ENCODE measurements at places on chromosomes 6 and 20. TPM values are rescaled to one million over a fixed set of nuclear protein-coding genes. Genes with fewer than 3 reads are reported as not detected.

- no peak for DNase-seq
Observed at GRCh38 chr6:148716811-148717210, 30.0 kb upstream of the UST start.

Gene HDGFL1
- total RNA-seq, result 1.1 TPM

GRCh38 chr6:40274058-40274457 lies 313.1 kb downstream of the LRFN2 start:
- no peak for DNase-seq

GRCh38 chr6:44858998-44859397 lies 469.1 kb upstream of the RUNX2 start:
- no peak for DNase-seq

- DNase-seq, result no peak
Observed at GRCh38 chr6:169167581-169168301, 85.9 kb downstream of the THBS2 start.

DNA sequence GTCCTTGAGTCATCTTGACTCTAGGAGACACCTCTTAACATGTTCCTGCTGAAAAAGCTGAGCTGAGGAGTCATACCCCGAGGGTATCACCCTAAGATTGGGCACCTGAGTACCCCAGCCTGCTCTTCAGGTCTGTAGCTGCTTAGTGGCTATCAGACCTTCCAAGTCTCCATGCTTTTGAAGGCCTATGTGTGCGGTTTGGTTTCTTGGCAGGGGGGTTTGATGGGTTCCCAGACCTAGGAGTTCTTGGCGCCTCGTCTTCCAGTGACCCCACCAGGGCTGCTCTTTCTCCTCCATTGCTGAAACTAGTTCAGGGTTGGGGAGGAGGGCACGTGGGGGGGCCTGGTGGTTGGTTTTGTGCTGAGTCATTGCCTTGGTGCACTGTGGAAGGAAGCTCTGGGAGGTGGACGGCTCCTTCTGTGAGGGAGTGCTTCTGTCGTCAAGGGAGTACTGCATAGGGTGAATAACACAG lies 20.1 kb downstream of the IGF2R start:
- no peak for DNase-seq

Gene TFAP2A
- 0.21 TPM for total RNA-seq

GRCh38 chr6:23498013-23498412 lies 628.0 kb upstream of the NRSN1 start:
- DNase-seq, result no peak

DNA sequence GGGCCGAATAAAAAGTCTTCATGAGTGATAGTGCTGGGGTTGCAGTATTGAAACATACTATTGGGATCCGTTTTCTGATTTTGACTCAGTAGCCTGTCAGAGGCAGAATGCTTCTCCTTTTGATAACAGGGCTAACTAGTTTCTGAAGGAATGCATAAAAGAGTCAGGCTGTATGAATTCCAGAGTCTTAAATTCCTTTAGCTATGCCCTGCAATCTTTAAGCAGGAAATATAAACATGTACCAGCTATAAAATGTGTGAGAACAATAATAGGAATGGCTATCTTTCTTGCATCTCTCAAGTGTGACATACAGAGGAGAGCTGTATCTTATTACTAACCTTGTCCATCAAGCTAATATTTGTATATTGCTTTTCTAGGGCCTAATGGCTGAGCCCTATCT lies 917.1 kb downstream of the KIF16B start:
- DNase-seq, result no peak

Gene CD83
- total RNA-seq, result 132 TPM

Gene NOX3
- not detected for total RNA-seq

Gene OR2J3
- total RNA-seq, result not detected

DNA sequence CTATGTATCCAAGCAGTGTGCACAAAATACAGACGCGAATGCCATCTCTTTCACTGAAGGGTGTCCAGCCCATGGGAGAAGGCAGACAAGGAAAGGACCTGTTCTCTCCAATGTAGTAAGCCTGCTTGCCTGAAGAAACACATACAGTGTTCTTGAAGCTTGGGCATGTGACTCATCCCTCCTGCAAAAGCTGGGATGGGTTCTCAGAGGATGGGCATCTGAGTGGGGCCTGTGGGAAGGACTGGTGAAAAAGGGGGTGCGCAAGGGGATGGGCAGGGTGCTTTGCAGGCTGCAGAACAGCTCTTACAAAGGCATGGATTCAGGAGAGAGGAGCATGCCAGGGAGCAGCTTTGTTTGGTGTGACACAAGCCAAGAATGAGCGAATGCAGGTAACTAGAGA lies 128.1 kb downstream of the FYN start:
- no peak for DNase-seq

DNA sequence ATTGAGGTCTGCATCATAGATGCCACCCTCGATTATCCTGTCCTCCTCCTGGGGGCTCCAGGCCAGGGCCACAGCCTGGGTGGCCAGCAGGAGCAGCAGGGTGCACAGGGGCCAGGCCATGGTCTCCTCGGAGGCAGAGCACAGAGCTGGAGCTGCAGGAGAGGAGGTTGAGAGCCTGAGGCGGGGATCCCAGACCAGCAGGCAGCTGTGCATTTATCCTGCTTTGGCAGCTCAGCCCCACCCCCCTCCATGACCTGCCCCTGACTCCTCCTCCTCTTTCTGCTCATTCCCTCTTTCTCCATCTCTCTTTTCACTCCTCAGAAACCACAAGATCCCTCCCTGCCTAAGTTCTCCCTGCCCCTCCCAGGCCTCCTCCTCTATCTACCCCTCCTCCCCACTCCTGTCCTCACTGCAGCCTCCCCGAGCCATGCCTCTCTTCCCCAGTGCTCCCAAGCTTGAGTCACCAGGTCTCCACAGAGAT lies at the start of gene CST2:
Gene CST2, minus strand, starts transcription at position 189 of the 481 bp plus-strand sequence. Its CDS starts 69 bp downstream, at position 120.
- no peak for DNase-seq

GRCh38 chr6:52362443-52363227 lies 684 bp downstream of the PAQR8 start:
- no peak for DNase-seq

- no peak for DNase-seq
Observed at GRCh38 chr6:31474871-31475286, 23.1 kb upstream of the MICB start.

GRCh38 chr20:41162396-41162795 lies 25.1 kb downstream of the PLCG1 start:
- DNase-seq, result no peak

Gene NXT1
- total RNA-seq, result 34.4 TPM

- DNase-seq, result no peak
Observed at GRCh38 chr6:152026291-152026690, 218.8 kb downstream of the ESR1 start.

- DNase-seq, result no peak
Observed at GRCh38 chr6:79071547-79071946, 6.5 kb downstream of the PHIP start.

GRCh38 chr20:41398408-41398807 lies 31.8 kb upstream of the EMILIN3 start:
- DNase-seq, result no peak

Gene SCGN
- total RNA-seq, result not detected

GRCh38 chr20:23966927-23967615 lies 21.5 kb downstream of the GGTLC1 start:
- no peak for DNase-seq

Gene LRRN4
- total RNA-seq, result not detected

DNA sequence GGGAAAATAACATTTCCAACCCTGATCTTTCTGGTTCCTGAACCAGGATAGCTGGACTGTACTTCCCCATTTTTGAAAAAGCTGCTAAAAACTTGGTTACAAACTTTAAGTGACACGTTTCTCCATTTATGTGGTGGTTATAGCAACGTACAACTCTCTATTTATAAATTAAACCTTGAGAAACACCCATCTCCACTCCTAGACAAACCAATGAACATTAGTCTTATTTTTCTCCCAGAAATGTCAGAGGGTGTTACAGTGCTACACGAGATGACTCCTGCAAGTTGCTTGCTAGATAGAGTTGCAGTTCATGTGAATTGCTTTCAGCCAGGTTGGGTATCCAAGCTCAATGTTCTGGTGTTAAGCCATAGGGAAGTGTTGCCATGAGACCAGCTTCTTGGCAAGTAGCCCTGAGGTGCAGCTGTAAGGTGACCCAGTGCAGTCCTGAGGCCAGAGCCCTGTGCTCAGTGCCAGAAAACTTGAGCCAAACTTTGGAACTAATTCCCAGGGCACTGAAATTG lies 51.3 kb upstream of the REV3L start:
- no peak for DNase-seq

Gene PRSS16
- 7.1 TPM for total RNA-seq

DNA sequence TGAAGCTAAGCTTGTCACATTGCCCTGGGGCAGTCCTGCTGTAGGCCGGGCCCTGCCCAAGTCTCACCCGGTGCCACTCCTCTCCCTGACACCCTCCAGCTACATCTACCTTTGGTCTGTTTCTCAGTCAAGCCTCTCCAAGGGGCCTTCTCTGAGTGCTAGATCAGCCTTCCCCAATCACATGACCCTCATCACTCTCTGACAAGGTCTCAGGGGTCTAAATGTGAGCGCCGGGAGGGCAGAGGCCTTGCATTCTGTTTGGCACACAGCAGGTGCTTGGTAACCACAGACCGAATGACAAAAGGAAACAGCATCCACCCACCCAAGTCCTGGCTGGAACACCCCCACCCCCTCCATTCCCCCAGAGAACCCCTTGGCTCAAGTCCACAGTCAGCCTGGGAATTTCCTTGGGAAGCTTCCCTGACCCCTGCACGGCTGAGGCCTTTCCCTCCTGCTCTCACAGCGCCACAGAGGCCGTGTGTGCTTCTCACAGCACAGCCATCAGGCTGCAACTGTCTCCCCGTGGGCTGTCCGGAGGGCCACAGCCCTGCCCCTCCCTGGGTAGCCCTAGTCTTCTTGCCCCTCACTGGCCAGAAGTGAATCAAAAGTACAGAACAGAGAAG lies 32.9 kb downstream of the PKIG start:
- no peak for DNase-seq

DNA sequence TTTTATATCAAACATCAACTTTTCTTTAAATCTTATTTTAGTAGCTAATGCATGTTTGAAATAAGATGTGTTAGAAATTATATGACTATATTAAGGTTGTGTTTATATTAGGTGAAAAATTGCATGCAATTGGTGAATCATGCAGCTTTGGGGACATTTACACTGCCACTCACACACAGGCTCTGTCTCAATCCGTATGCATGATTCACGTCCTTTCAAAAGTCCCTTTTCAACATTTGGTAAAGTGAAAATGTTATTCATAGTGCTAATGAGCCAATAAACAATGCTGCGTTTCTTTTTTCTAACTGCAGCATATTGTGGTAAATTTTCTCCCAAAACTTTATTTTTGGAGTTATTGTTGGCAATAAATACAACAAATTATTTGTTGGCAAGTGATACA lies 198.0 kb downstream of the FUT9 start:
- DNase-seq, result no peak

DNA sequence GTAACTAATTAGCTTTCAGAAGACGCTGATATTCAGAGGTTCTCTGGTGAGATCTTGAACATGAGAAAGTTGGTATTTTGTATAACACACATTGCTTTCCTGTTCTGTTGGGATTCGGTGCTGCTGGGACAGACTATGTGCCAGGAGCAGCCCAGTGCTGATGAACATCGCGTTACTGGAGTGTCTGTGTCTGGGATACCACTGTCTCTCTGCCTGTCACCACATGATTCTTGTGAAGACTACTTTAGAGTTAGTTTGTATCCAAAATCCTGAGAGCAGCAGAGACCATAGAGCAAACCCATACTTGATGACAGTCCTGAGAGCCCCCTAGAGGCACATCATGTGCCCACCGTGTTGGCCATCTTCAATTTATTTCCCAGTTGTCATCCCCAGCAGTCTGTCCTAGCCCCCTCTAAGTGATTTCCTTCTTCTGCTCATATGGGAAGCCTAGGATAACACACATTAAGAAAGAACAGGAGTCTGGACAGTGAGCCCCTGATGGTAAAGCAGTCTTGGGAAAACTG lies 41.8 kb upstream of the TINAG start:
- DNase-seq, result no peak

Gene PLCB1
- total RNA-seq, result 0.36 TPM

GRCh38 chr6:126913651-126914050 lies 204.8 kb upstream of the RSPO3 start:
- no peak for DNase-seq

Gene TSHZ2
- total RNA-seq, result 0.36 TPM

- DNase-seq, result no peak
Observed at GRCh38 chr6:98808541-98809210, 25.7 kb upstream of the POU3F2 start.

All from GM12878 (cell line).